ENCODE measurements at places on chromosomes 6 and 20.
A peak's percentile ranks its signal among the peaks of the same experiment; 100 is the strongest.

DNA sequence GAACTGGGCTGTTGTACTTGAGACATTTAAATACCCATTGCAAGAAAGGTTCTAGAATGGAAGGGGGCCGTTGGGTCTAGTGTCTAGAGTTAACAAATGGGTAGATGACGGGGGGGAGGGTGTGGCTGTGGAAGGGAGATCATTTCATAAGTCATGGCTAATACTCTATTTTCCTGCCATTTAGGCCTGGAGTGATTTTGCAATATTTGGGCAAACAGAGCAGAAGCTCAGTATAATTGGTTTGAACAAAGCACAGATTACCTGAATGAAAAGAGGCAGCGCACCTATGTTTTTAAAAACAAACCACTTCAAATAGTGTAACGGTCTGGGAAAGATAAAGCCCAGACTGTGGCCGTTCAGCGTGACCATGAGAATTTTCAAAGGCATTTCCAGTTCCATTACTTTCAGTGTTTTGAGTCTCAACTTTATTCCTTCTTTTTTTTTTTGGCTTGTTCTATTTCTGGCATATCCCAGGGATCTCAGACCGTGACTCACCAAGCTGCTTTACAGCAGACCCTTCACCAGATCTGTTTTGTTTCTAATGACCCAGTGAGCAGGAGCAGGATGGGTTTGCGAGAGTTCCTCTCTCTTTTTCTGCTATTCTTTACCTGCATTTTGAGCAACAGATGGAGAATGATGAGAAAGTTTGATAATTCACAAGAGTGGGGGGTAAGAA is 73.7 kb downstream of the LYRM2 start:
- no peak for DNase-seq

DNA sequence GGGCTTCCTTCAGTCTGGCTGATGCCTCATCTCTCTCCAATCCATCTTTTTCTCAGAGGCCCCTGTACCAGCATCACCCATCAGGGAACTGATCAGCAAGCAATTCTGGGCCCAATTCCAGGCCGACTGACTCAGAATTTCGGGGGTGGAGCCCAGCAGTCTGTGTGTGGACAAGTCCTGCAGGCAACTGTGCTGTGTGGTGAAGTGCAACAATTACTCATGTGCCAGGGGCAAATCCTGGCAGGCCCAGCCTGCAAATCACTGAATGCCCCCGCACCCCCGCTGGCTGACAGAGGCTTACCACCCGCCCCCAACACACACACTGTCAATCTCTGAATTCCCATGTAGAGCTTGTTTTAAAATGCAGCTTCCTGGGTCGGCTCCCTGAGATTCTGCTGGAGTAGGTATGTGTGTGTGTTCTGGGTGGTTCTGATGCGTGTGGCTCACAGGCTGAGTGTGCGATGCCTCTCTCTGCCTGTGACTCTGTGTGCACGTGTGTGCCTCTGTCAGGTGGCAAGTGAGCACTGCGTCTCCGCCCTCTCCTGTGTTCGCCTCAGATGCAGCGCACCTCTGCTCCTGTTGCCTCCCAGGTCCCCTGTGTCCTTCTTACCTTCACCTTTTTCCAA is 45.4 kb downstream of the SSR1 start:
- DNase-seq = no peak

DNA sequence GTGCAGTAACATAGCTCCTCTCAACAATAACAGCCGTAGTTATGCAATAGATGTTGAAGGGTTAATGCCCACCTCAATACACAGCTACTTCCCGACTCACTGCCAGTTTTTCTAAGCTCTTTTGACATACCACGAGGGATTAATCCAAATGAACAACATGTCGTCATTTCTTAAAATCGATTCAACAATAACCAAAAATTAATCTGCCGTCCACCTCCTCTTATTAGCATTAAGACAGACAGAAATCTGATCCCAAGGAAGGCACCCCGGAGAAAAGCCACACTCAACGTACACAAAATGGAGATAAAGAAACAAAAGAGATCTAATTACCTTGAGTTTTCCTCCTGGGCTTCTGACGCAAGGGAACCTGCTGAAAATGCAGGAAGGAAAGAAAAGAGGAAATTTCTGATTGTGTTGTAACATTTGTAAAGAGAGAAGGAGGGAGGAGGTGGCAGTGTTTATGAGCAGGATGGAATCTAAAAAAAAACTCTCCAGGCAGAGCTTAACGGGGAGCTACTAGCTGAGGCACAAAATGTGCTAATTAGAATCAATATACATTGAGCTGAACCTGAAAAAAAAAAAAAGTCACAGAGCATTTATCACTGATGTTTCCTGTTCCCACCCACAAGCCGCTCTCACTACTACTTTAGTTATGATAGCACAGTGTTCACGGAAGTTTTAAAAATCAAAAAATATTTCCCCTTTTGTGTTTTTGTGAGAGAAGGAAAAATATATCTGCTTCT is 109.3 kb downstream of the IPCEF1 start:
- peak; percentile 58 for DNase-seq

- no peak for DNase-seq
These were observed 12.8 kb upstream of the ILRUN start for GRCh38 chr6:34709386-34709785.

DNA sequence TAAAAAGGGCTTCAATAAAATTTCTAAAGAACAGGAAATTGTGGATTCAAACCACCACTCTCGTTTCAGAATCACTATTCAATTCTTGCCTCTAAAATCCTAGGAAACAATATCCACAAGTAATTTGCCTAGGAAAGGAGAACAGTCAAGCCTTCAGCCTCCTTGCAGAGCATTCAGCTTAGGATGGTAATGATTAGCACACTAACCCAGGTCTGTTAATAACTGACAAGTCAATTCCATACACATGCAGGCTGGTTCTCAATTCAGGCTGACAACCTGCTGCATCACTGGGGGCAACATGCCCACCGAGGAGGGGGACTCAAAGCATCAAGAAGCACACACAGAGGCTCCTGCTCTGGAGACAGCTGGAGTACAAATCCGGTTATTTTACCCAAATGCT is 57.6 kb downstream of the GMDS start:
- no peak for DNase-seq

- DNase-seq = no peak
These were observed 74.7 kb downstream of the ZHX3 start for GRCh38 chr20:41242807-41243206.

DNA sequence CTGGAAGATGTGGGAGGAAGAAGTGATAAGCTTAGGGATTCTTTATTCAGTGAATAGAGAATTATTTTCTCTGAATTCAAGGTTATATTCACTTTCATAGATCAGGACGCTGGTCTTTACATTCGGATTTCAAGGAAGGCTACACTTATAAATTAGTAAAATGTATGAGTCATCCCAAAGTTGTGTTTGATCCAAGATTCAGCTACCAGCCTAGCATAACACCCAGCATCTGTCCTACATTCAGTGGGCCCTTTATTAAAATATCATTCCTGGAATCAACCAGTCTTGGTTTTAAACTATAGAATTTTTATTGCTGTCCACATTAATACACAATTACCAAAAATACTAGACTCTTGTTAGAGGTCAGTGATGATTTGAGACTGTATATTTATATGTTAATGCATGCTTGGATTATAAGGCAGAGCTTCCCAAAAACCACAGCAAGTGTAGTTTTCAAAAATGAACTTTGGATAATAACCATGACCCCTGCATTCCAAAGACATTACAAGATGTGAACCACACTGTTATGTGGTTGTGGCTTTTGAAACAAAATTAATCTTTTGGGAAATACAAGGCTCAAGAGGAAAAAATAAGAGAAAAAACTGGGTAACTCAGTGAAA is 210.7 kb upstream of the CNR1 start:
- DNase-seq = no peak

GRCh38 chr20:926670-927069 is 10.5 kb upstream of the ANGPT4 start:
- DNase-seq = no peak

DNA sequence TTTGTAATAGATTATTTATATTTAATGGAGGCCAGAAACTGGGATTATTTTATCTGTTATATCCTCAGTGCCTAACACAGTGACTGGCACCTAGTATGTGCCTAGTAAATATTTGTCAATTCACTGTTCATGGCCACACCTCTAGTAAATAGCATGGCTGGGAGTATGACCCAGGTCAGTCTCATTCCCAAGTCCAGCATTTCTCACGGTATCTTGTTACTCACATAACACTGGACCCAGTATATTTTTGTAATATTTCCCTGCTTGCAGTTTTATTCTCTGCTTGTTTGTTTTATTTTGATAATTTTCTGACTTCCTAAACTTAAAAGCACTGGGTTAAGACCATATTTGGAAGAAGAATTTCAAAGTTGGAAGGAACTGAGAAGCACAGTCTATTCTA is 47.7 kb downstream of the CTNNBL1 start:
- DNase-seq = no peak

Data from CD4-positive, alpha-beta T cell treated with Interleukin-10 for 1 hour (primary cell).